ENCODE measurements at places on chromosomes 11 and 22.
A peak's percentile ranks its signal among the peaks of the same experiment; 100 is the strongest.

DNA sequence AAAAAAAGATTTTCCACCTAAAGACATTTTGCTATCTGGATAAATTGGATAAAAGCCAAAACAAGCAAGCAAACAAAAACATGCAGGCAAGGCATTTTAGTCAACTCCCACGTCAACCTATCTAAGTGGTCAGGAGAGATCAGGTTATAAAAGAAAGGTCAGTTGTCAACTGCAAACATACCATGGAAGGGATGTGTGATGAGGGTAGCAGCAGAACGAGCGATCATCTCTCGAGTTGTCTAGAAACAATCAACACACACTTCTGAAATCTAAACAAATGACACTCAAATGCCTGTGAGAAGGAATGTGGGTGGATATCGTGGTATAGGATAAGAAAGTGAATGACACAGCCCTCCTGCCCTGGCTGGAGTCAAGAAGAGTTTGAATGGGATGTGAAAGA, 10.9 kb downstream of the MTCH2 start:
- no peak for DNase-seq

DNA sequence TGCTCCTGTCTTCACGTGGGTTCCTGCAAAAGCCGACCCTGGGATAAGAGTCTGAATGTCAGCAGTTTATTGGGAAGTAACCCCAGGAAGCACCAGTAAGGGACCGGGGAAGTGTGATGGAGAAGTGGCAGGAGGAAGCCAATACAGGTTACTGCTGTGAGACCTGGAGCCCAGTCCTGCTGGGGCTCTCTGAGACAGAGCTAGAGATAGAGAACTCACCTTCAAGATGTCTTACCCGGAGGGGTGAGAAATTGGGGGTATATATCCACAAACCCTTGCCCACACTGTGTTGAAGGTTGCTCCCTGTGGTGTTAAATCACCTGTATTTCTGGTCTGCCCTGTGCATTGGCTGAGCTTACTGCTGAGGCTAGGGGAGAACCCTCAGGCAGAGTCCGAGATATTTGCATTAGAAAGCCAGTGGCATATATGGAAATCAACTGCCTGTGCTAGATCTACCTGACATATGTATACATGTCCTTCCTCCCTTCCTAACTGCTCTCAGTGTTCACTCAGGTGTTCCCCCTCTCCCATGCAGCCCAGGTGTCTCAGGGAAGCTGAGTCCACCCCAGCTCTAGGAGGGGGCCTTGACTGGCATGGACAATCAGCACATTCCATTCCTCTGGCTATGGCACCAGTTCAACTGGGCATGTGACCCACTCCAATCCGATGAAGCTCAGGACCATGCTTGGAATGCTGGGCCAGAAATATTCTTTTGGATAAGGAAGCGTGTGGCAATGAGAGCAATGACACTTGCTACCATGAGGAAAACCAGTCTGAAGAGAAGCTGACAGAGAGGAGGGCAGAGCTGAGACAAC, 6.8 kb upstream of the MICAL2 start:
- DNase-seq, result no peak

DNA sequence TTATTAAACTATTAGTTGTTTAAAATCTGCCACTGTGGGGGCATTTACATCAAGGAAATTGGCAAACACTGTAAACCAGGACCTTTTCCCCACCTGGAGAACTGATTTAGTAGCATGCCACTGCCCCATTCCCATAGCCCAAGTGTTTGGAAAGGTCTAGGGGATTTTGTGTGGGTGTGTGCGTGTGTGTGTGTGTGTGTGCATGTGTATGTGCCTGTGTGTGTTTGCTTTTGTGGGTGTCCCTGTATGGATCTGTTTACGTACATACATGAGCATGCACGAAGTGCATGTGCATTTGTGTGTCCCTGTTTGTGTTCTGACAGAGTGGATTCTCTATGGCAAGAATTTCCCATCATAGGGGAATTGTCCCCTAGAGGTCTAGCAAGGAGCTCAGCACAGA, 62.7 kb upstream of the LMO1 start:
- no peak for DNase-seq

DNA sequence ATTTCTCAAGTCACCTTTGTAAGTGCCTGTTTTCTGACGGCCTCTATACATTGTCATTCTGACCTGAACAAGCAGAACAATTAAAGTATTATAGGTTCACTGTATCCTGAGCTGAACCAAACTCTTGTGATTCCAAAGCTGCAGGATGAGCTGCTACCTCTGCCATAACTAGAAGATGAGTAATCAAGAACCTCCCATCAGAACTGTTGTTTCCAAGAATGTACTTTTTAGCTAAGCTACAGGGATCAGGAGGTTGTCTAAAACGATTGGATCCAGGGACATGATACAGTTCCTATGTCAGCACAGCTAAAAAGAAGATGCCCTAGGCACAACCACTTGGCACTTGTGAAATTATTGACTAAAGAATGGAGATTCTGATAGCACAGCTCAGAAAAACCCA, 288.4 kb upstream of the CCDC90B start:
- no peak for DNase-seq

- DNase-seq, result no peak
Measured at GRCh38 chr11:36098087-36098486, 154.2 kb downstream of the LDLRAD3 start.

DNA sequence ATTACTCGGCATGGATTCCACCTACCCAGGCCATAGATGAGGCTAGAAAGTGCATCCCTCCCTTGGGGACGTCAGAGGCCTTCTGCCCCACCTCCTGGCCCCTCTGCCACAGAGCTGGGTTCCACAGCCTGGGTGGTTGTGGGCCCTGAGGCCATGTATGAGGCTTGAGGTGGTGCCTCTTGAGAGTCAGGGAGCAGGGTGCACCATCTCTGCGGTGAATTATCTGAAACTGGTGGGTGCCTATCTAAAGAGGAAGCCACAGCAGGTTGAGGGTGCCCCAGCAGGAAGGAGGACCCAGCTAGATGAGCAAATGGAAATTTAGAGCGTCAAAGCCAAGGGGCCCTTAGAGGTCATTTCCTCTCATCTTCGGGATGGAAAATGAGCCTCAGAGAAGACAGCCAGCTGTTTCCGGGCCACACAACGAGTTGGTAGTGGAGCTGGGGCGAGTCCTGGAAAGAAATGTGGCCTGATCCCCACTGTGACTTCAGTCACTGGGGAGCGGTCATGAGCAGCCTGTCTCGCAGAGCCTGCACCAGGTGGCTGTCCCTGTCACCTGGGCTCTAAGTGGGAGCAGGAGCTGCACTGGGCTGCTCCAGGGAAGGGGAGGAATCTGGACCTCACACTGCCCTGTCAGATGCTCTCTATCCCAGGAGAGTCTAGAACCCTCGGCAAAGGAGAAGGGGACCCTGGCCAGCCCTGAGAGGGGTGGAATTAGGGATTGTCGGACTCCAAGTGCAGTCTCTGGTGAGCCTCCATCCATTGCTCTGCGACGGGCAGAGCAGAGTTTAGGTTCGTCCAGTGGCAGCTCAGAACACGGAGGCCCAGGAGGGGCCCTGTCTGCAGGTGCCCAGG, 7.3 kb downstream of the ADORA2A start:
- peak; percentile 84 for DNase-seq

DNA sequence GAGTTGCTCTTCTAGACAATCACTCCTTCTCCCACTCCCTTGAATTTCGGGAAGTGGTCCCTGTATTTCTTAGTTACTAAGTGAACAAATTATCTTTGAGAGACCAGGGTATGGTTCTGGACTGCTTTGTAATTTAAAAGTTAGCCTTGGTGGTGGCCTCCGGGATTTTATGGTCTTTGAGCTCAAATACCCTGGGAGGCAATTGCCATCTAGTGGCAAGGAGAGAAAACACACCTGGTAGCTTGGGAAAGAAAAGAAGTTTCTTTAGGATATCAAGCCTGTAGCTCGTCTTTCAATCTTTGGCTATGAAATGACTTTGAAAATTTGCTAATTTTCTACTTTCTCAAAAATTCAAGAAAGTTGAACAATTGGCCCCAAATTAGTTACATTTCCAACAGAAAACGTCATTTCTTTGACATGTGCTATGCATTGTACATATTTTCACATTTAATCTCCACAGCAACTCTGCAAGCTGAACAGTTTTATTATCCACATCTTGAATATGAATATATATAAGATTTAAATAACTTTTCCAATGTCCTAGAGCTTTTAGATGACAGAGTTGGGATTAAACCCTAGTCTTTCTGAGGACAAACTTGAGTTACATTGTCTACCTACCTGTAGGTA, 39.1 kb downstream of the MMP27 start:
- peak; percentile 40 for DNase-seq

- peak; percentile 25 for DNase-seq
Measured at GRCh38 chr22:39237318-39238100, 7.3 kb downstream of the PDGFB start.

GRCh38 chr11:119728651-119729580, at the start of gene NECTIN1:
Gene NECTIN1 (minus strand): TSS chr11:119729200. CDS start chr11:119728553, 647 bp downstream.
- DNase-seq, result peak; percentile 83

- DNase-seq, result no peak
Measured at GRCh38 chr22:39908136-39908535, 7.3 kb downstream of the GRAP2 start.

DNA sequence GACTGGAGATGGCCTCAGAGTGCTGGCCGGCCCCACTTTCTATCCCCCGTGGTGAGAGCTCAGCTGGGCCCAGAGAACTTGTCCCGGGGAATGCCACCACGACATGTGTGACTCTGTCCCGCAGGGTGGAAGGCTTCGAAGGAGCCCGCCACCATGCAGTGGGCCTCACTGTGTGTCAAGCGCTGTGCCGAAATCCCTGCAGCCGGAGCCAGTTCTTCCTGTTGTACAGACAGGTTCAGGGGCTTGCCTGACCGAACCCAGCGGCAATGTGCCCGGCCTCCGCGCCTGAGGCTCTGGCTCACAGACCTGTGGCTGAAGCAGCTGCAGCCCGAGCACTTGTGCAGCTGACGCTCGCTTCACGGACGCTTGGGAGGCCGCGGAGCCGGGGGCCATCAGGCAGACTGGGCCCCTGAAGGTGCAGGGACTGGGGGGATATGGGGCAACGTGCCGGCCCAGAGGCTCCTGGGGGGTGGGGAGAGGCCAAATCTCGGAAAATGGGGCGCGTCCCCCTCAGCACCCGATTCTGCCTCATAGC, 650 bp downstream of the PPM1F start:
- DNase-seq, result peak; percentile 13

GRCh38 chr11:110505528-110506284, 76.0 kb downstream of the FDX1 start:
- no peak for DNase-seq

GRCh38 chr11:121692236-121692635, 239.5 kb upstream of the SORL1-AS1 start:
- DNase-seq, result no peak

- no peak for DNase-seq
Measured at GRCh38 chr11:11407065-11407762, 54.2 kb upstream of the CSNK2A3 start.

DNA sequence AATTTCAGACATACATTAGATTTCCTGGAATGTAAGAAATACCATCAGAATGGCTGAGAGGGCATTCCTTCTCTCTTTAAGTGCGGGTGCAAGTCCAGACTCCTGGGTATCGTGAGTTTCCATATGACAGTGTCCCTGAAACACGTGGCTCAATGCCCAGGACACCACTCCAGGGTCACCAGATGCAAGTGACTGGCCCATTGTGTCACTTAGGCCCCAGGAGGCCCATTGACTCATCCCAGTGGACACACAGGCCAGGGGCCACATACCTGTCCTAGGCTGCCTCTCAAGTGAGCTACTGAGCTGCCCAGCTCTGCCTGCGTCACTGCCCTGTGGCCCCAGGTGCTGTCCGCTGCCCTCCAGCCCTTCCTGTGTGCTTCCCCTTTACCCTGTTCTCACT, 18.5 kb downstream of the FBLN1 start:
- no peak for DNase-seq

DNA sequence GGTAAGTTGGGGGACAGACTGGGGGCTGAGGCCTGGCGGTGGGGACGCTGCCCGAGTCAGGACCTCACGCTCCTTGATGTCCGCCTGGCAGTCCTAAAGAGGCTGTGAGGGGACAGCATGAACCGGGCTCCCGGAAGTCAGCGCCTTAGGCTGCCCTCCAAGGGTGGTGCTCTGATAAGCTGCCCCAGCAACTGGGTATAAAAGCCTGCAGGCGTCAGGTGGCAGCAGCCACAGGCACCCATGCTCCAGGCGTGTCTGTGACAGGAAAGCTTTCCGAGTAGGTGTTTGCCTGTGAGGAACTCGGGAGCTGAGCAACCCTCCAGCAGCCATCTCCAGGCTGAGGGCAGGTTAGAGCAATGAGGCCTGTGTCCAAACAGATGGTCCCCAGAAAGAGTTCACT, 53.0 kb downstream of the ST3GAL4 start:
- DNase-seq, result no peak

DNA sequence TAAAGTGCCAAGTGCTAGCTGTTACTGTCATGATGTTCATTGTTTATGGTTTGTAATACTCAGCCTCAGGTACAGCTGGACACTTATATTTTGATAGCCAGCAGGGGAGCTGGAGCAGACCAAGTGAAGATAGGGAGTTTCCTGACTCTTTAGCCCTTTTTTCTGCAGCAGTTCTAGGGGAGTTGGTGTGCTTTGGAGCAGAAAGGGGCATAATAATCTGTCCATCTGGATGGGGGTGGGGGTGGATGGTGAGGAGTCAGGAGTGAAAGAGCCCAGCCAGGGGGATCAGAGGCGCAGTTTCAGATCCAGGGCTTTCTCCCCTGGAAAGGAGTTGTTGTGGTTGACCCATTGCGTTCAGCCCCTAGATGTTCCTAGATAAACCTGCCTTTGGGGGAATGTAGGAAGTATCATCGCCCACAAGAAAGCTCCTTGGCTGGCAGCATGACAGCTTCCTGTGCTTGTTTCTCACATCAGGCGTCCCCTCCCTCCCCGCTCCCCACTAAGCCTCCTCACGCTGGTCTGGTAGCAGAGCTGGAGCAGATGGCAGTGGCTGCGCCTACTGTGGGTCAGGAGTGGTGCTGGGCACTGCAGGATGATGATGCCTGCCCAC, 41.9 kb downstream of the MED15 start:
- DNase-seq, result peak; percentile 71

DNA sequence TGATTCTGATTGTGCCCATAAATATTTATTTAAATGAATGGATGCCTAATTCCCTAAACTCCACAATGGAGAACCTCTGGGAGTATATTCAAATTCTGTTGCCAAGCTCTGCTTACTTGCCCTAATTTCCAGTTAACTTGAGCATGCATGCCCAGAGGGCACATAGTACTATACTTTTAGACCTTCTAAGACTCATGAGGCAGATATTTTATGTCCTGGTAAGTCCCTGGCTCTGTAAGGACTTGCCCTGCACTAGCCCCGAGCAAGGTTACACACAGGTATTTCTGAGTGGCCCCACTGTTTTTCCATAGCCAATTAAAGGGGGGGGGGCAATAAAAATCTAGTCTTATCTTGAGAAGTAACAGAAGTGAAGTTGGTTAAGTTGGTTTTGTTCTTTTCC, 21.1 kb upstream of the CAPRIN1 start:
- DNase-seq, result no peak

DNA sequence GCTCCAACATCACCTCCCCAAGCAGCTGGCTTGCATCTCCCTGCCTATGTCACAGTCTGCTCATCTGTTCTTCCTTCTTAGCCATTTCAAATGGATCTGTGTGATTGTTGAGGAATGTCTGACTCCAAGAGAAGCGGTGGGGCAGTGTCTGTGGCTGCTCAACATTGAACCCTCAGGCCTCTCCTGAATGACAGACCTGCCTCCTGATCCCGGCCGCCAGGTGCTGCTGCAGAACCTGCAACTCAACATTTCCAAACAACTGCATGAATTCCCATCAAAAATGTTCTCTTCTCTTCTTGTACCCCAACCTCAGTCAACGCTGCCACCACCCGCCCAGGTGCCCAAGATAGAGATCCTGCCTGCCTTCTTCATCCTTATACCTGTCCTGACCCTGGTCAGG, 132.5 kb downstream of the FBXO7 start:
- no peak for DNase-seq

- no peak for DNase-seq
Measured at GRCh38 chr11:35536470-35536869, 11.1 kb upstream of the PAMR1 start.

GRCh38 chr11:44967930-44968496, 17.3 kb upstream of the TP53I11 start:
- DNase-seq, result no peak

Data from CD4-positive, alpha-beta T cell treated with Interleukin-17A for 1 hour (primary cell).